ENCODE measurements at places on chromosomes 16 and 17.

DNA sequence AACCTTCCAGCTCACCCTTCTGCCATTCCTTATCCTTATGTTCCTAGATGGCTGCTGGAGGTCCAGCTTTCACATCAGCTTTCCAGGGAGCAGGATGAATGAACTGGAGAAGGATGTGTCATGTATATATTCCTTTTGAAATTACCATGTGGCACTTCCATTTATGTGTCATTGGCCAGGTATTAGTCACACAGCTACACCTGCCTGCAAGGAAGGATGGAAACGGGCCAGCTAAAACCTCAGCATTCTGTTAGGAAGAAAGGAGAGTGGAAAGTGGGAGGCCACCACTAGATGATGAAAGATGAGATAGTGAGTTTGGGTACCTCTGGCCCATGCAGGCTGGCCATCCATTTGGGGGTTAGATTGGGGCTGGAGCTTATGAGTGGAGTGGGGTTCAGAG lies 67.5 kb downstream of the KSR1 start:
- DNase-seq = no peak

GRCh38 chr17:80774643-80775281 lies 216.9 kb upstream of the CHMP6 start:
- no peak for DNase-seq

DNA sequence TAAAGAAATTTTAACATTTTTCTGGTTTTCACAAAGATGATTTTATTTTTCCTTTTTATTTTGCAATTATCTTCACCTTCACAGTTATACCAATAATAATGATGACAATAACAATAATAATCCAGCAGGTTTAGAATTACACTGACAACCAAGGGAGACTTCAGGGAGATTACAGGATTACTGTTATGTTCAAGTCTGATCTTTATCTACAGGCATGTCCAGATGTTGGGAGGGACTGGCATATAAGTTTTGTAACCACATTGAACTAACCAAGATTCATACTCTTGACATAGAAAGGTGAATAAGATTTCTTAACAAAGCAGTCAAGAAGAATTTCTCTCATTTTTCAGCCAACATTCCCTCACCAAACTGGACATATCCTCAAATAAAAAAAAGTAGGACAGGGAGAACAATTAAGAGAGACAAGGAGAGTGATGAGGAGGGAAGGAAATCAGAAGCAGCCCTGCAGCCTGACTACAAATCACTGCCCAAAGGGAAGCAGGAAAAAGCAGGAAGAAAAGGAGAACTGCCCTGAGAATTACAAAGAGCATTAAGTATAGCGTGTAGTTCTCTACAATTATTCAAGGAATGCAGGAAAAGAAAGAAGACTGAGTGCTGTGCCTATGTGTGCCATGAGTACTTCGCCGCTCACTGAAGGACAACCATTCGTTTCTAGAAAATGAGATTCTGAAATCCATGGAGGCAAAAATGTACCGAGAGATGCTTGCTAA lies 155.7 kb upstream of the C17orf78 start:
- DNase-seq = no peak

GRCh38 chr17:70478902-70479301 lies 309.6 kb downstream of the KCNJ2 start:
- no peak for DNase-seq

DNA sequence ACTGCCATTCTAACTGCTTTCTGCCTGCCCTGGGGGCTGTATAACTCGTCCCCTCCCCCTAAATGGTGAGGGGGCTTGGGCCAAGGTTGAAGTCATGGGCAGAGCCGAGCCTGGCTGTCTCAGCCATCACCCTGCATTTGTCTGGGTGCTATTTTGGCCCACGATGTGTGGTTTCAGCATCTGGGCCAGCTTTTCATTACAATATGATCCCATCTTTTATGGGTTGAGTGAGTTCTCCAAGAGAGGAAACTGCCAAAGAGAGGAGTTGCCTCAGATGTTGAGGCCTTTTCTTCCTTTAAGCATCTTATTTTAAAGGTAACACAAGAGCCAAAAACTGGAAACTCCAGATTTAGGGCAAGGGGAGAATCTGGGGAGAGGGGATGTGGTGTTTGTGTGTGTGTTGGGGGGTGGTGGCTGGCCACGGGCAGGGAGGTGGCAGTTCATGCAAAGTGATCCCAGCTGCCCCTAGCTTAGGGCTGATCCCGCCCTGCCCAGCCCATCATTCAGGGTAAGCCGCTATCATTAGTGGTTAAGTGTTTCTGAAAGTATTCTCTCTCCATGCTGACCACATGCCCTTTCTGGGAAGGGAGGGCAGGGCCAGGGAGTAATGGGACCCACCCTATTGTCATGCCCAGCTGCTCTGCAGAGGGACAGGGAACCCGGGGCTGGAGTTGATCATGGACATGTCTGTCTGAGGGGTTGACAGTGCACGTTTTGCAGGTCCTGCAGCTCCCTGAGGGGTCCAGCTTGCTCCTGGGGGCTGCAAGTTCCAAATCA lies 83.2 kb upstream of the CLEC18A start:
- no peak for DNase-seq
